ENCODE measurements at places on chromosomes 11 and 22. TPM values are rescaled to one million over a fixed set of nuclear protein-coding genes. Genes with fewer than 3 reads are reported as not detected.

OR56A3 gene
- not detected for total RNA-seq

SYT13 gene
- not detected for total RNA-seq

OR2AG2 gene
- total RNA-seq: 0.08 TPM

FDXACB1 gene
- total RNA-seq: 8.8 TPM

QSER1 gene
- total RNA-seq: 14.8 TPM

OVOL1 gene
- 0.42 TPM for total RNA-seq

SYT8 gene
- total RNA-seq: not detected

XBP1 gene
- 111 TPM for total RNA-seq
